ENCODE measurements at places on chromosomes 3 and 15.

DNA sequence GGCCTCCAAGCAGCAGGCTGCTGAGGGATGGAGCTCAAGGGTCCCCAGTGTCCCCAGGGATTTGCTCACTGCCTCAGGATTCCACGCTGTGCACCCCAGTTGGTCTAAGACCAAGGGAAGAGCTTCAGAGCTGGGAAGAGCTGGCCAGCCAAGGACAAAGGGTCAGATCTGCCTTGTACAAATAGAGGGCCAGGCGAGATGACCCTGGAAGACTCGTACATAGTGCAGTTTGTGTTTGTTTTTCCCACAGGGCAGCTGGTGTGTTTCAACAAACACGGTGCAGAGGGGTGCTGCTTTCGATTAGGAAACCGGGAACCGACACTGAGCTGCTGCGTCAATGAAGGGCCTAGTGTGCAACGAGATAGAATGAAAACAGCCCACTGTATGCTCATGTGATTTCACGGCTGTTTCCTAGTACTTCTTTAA, 56.1 kb upstream of the TRPM1 start:
- DNase-seq: peak; percentile 98

- DNase-seq: no peak
Measured at GRCh38 chr3:185114756-185115155, 38.1 kb downstream of the C3orf70 start.

GRCh38 chr3:32945136-32945535, 6.3 kb upstream of the CCR4 start:
- no peak for DNase-seq

GRCh38 chr15:25766417-25766816, 96.7 kb downstream of the ATP10A start:
- no peak for DNase-seq

DNA sequence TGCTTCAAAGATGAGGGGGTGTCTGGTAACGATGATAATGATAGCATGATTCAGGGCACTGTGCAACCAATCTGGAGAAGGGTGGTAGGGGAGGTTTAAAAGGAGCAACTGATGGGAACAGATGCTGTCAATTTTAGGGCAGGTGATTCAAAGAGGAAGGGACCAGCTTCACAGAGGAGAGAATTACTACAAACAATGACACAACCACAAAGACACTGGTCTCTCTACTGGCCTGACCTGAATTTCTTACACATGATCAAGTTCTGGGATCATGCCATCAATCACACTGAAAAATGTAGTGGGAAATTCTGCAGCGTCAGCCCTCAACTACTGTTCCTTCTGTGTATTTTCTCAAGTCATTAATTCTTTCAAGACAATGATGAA, 2.6 kb upstream of the CDV3 start:
- no peak for DNase-seq

DNA sequence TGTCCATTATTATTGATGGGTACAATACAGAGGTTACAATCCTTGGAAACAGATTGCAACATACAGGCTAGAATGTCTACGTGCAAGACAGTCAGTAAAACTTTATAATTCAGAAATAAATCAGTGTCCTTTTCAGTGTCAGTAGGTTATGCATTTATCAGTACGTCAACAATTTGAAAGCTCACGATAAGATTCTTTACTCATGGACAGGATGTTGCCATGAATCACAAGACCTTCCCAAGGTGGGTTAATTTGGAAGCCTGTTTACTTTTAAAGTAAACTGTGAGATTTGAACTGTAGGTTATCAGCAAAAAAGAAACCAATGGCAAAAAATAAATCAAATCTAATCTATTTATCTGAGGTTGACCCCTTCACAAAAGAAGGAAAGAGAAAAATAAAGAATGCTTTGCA, 243.9 kb upstream of the AGTR1 start:
- DNase-seq: peak; percentile 4

All from HepG2 (cell line).